SW480 (cell line): ENCODE measurements at places on chromosomes 3 and 15.

DNA sequence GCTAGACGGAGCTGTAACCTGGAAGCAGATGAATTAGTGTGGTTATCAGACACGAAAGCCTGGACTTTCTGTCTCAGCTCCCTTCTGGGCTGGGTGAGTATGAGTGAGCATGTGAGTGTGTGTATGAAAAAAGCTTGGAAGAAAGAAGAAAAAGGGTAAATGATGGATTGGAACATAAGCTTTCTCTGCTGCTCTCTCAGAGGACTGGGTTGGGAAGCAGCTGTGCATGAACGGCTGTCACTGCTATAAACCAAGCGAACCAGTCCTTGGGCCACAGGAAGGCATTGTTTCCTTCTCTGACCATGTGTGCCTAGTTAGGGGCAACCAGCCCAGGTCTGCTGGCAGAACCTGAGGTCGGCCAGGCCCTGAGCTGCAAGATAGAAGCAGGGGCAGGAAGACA is 37.0 kb downstream of the UMPS start:
- no peak for DNase-seq

- no peak for DNase-seq
Observed at GRCh38 chr3:142787719-142788118, 63.9 kb downstream of the TRPC1 start.

DNA sequence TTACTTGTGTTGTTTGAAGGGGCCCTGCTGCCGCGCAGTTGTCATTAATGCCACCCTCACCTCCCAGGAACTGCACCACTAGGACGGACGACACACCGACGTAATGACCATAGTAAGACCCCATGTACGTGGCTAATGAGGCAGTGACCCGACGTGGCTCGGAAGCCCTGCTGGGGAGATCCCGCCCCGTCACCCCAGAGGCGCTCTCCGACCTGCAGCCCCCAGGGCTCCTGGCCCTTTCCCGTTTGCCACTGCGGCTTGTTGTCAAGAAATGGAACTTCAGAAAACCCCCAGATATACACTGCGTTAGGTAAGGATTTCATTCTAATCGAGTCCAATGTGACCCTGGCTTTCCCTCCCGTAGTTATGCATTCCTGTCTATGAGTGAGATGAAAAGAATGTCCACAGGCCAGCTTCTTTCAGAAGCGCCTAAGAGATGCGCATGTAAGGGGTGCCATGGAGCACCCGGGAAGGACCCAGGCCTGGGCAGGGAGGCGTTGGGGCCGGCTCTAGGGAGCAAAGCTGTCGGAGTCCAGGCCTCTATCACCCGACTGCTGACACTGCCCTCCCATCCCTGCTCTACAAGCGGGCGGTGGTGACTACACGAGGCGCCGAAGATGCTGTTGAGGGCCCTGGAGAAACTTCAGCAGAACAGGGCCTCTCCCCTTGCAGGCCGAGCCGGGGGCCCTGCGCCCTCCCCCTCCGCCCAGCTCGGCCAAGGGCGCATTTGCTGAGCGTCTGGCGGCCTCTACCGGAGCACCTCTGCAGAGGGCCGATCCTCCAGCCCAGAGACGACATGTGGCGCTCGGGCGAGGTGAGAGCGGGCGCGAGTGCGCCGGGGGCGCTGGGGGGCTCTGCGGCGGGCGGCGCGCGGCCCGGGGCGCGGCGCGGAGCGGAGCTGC is at the start of gene GABRA5:
Gene GABRA5, plus strand, starts transcription at position 765 of the 902 bp plus-strand sequence. CDS start 2,187 bp downstream, outside the sequence.
- no peak for DNase-seq

DNA sequence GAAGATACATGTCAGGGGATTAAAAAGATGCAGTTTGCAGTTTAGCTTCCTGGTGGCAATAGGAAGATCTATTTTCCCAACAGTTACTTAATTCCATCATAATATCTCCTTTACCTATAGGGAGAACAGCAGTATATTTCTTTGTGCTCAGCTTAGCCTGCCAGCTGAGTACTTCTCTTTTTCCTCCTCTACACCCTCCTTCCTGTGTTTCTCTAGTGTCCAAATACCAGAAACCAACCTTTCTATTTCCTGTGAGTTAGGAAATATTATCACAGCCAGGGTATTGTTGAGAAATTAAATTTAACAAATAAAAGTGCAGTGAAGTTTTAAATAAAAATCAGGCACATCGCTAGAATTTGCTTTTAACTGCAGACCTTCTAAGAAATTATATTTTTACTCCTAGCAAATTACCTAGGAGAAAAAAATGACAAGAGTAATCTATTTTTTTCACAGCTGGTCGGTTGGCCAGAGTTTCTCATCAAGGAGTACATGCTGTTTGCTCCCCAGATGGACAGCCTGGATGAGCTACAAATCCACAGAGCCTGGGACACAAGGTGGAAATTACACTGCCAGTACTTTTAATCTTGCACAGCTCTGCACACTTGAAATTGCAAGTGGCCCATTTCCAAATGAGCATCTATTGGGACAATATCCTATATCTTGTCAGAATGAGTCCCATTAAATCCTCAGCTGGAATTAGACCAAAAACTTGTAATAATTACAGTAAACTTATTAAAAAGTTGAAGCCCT is 185.2 kb upstream of the CFAP20DC start:
- no peak for DNase-seq

DNA sequence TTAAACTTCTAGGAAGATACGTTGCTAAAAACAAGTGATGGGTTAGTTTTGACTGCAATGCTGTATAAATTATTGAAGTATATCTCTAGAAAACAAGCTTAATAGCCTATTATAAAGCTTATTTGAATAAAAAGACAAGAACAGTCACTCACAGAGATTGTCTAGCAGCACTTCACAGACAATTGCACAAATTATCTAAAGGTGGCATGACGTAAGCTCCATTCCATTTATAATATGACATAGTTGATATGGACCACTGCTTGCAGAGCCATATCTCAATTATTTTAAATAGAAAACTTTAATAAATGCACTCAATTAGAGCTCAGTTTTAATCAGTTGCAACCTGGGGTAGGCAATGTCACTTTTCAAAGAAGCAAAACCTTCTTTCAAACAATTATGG is 319.9 kb upstream of the GBE1 start:
- no peak for DNase-seq

DNA sequence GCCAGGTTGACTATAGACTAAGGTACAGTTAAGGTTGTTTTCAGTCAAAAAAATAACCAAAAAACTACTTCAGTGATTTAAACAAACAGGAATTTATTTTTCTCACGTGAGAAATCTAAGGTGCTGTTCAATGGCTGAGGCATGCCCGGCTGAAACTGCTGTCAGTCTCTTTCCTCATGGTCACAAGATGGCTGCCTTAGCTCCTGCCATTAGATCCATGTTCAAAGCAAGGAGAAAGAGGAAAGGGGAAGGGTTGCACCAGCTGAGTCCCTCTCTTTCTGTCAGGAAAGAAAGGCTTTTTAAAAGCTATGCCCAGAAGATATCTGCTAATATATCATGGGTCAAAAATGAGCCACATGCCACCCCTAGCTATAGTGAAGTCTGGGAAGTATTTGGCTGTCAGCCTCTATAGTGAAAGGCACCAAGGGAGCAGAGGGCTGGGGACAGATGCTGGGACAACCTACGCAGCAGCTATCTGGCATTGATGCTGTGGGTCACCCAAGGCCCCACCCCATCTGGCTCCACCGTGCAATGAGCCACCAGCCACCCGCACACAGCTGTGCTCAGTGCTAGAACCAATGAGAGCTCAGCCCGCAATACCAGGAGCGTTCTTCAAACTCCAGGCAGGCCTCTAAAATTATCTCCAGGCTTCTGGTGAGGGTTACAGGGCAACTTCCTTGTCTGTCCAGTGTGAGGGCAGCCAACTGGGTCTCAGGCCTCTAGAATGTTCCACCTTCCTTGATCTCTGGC is 64.7 kb upstream of the GATA2 start:
- DNase-seq, result no peak

- peak; percentile 7 for DNase-seq
Observed at GRCh38 chr3:15601046-15601398, 347 bp downstream of the HACL1 start.

DNA sequence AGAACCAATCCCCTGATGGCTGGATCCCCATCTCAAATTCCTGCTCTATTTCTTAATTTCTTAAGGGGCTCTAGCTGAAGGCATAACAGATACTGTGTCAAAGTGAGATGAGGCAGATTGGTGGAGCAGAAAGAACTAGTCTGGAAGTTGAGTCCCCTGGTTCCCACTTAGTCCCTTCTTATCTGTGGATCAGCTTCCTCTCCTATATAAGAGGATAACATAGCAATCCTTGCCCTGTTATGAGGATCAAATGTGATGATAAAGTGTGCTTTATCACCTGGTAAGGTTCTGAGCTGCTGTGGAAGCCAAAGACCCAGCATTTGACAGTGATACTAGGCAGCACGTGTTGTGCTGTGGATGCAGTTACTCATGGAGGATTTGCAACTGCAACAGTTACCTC is 8.1 kb upstream of the SIN3A start:
- no peak for DNase-seq

- DNase-seq, result no peak
Observed at GRCh38 chr3:39755100-39755499, 54.3 kb upstream of the MYRIP start.

GRCh38 chr3:58416191-58416590 is 17.4 kb downstream of the PDHB start:
- DNase-seq, result no peak

- DNase-seq, result no peak
Observed at GRCh38 chr3:148615382-148615781, 82.3 kb upstream of the AGTR1 start.

DNA sequence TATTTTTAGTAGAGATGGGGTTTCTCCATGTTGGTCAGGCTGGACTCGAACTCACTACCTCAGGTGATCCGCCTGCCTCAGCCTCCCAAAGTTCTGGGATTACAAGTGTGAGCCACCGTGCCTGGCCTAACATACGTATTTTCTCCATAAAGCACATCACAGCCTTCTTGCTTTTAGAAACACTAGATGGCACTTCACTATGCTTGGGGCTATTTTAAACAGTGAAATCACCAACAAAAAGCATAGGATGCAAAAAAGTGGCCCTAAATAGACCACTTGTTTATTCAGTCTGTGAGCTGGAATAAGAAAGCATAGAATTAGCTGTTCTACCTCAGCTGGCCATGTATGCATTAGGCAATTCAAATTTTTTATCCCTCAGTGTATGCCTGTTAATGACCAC is 46.0 kb downstream of the PRICKLE2 start:
- no peak for DNase-seq

DNA sequence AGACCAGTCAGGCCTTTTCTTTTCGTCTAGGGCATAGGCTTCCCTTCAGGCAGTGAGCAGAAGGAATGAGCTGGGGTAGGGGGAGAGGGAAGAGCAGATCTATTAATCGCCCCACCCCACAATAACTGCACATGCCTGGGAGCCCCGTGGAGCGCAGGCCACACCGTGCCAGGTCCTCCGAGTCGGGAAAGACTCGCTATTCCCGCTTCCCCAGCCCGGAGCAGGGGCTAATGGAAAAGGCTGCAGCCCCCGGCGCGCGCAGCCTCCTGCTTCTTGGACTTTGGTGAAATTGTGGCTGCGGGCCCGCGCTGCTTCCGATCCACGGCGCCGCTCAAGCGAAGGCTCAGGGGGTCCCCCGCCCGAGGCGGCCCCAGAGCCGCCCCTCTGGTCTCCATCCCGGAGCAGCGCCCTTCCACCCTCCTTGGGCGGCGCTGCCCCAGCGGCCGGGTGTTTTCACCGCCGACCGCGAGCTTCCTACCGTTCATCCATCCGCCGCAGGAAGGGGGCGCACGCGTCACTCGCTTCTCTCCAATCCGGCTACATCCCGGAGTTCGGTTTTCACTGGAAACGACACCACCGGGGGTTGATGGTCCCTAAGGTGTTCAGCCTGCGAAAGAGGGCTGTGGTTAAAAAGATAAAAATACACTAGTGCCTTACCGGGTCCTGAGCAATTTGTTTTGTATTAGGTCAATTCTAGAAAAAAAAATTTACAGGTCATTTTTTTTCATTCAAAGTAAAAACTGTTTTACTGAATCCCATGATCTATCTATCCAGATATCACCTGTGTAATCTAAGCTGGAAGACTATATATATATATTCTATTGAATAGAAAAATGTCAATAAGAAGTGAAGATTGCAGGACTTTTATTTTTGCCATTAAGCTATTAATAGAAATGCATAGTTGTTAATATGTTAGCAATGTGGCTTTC is 4.4 kb upstream of the SYNM start:
- DNase-seq, result peak; percentile 65

DNA sequence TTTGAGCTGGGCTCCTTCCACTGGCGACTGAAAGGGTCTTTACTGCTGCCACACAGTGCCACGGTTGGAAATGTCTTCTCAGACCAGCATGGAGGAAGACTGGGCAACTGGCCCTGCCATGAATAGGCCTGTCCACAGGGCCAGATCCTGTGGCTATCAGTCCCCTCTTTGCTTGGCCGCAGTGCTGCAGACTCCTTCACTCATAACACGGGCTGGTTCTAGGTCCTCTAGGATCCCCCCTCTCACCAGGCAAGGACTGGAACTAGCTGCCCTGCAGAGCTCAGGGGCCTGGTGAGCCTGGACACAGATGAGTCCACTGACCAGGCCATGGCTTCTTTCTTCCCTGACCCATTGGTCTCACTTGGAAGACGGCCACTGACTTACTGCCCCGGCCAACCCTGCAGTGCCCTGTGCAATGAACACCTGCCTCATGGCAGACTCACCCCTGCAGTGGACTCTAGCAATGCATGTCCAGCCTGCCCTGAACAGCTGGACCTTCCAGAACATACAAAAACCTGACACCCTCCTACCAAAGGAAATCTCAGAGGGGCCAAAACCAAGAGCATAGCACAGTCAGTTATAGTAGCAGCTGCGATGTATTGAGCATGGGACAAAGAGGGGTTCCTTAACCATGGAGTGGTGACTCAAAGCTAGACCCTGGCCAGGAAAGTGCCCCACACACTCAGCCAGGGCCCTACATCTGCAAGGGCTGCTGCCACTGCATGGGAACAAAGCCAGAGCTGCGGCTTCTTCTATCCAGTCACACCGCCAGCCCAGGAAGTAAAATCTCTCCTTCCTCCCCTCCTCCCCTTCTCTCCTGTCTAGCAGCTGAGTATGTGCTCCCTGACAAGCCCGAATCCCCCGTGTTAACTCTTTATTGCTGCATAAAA is 72.1 kb upstream of the ITGA11 start:
- no peak for DNase-seq

- DNase-seq, result no peak
Observed at GRCh38 chr15:92043283-92043682, 189.8 kb downstream of the SLCO3A1 start.

GRCh38 chr3:89474333-89475130 is 367.1 kb downstream of the EPHA3 start:
- no peak for DNase-seq

DNA sequence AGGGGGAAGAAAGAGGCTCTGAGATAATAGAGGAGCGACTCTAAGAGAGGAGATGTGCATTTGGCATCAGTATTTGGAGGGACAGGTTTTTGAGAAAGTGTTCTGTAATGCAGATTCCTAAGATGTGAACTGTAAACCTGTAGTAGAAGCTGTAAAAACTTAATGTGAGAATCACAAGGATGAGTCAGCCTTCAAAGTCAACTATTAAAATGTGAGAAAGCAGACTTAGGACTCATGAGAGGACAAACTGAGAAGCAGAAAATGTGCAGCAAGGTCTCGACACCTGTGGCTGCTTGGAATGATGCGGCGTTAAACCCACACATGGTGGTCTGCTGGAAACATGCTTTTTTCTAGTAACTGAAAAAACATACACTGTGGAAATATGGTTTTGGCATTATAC is 36.0 kb downstream of the USP13 start:
- DNase-seq, result no peak
